ENCODE measurements at places on chromosomes 7 and 10.

DNA sequence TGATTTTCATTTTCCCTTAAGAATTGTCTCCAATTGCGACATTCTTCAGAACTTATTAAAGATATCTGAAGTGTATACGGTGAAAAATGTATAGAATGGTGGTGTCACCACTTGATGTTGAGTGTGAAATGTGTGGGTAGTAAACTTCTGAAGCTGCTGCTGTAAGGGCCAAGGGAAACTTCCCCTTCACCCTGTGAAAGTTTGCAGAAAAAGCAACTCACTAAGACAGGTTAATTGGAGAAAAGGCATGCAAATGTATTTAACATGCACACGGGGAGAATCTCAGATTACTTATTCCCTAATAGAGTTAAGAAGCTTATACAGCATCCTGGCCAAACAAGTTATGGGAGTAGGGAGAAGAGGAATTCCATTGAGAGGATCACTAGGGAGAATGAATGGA, 173.0 kb downstream of the NSUN6 start:
- DNase-seq: no peak

DNA sequence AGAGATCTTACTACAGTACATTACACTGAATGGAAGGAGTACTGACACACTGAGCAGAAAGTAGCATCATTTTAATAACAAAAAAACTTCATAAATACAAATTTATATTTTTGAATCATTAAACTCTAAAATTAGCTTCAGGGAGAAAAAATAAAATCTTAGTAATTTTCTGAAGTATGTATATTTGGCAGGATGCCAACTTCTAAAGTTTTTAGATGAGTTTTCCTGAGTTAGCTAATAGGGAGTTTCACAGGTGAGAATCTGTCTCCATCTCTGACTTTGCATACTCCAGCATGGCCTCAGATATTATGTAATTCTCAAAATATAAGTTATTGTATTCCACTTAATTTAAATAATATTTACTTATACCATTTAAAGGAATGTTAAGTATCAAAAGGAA, 673.2 kb upstream of the PCDH15 start:
- no peak for DNase-seq

DNA sequence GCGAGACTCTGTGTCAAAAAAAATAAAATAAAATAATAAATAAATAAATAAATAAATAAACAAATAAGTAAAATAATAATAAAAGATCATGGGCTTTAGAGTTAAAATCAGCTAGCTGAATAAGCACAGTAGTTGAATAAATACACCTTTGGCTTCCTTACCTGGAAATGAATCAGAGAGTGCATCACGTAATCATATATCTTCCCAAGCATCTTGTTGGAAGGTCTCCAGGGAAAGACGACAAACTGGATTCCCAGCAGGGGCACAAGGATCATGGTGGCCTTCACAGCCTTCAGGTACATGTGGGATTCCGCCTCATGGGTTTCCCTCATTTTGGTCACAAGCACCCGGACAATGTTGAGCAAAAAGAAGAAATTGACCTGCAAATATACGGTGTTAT, 138.7 kb downstream of the CALCR start:
- no peak for DNase-seq

DNA sequence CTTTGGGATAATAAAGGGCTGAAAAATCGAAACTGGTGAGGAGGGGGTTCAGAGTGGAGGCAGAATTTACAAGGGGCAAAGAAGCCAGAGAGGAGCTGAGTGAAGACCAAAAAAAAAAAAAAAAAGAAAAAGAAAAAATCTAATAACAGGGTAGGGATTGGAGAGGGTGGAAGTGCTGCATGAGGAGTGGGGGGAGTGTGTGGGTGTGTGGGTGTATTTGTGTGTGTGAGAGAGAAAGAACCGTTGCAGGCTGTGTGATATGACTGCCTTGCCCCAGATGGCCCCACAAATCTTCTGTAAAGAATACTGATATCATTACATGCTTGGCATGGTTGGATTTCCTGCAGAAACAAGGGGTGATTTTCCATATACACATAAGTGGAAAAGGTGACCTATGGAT, 207.8 kb upstream of the IMMP2L start:
- no peak for DNase-seq

GRCh38 chr10:104766341-104766740, 125.3 kb downstream of the SORCS3 start:
- no peak for DNase-seq

DNA sequence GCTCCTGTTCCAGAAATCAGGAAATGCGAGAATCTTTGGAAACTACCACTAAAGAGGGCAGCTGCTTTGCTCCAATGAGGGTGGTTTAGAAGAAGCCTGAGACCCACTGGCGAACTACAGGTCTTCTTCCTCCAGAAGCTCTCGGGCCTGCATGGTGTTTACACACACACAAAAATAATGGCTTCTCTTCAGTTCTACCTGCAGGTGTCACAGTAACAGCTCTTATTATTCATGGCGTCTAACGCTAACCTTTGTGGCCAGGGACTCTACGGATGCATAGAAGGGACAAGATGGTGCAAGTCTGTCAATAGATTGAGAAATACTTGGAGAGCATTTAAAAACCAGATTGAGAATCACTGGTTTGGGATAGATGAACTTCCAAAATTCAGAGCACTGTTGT, 22.4 kb downstream of the GPR141 start:
- DNase-seq: no peak

DNA sequence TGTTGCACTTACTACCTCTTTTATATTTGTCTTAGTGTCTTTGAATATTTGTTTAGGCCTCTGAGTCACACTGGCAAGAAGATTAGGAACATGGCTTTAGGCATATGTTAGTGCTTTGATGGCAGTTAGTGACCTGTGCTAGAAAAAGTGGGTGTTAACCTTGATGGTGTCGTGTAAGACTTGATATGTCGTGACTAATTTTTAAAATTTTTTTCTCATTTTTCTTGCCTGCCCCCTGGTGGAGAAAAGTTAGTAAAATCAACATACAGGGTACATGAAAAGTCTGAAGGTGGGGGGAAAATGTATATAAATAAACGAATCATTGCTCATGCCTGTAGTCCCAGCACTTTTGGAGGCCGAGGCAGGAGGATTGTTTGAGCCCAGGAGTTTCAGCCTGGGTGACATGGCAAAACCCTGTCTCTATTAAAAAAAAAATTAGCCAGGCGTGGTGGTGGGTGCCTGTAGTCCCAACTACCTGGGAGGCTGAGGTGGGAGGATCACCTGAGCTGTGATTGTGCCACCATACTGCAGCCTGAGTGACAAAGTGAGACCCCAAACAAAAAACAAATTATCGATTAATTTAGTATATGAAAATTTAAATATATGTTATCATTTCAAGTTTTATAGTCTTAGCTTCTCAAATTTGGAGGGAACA, 44.6 kb downstream of the TAX1BP1 start:
- DNase-seq: peak; percentile 16

GRCh38 chr10:42969909-42970308, 107.0 kb upstream of the RET start:
- no peak for DNase-seq

DNA sequence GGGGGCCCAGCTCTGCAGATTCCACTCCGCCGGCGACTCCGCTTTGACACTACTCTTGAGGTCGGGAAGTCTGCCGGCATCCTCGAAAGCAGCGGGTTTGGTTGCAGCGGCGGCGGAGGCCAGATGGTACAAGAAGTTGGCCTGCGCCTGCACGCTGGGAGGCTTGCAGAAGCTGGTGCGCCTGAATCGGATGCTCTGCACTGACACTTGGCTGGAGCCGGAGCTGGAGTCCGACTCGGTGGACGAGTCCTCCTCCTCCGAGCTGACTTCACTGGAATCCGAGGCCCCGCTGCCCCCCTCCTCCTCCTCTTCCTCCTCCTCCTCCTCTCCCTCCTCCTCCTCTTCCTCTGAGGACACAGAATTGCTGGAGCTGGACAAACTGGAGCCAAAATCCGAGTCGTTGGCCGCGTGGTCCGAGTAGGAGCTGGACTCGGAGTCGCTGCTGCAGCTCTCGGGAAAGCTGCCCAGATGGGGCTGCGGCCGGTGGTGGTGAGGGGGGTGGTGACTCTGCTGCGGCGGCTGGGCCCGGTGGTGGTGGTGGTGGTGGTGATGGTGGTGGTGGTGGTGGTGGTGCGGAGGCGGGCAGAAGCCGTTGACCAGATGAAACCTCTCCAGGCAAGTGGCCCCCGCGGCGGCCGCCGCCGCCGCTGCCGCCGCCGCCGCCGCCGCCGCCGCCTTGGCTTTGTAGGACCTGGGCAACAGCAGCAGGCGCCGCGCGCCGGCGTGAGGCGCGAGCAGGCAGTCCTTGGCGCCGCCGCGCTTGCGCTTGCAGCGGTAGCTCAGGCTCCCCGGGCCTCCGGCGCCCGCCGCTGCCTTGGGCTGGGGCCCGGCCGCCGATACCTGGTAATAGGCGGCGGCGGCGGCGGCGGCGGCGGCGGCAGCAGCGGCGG, 9.0 kb downstream of the SKIDA1 start:
- peak; percentile 75 for DNase-seq

DNA sequence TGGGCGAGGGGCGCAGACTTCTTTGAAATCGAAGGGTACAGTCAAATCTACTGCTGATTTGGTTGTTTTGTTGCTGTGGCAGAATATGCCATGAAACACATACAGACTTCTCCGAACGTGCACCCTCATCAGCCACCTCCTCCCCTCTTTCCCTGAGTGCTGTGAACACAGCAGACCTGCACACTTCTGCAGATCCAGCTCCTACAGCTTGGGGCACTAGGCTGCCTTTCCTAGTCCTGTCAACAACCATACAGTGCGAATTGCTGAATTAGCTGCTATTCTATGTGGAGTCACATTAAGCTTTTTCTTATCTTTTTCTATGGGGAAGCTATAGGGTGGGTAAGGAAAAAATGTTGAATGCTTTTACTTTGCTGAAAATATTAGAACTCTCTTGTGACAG, 57.5 kb downstream of the COL17A1 start:
- no peak for DNase-seq

- peak; percentile 42 for DNase-seq
Measured at GRCh38 chr10:80530251-80530650, 7.5 kb upstream of the SH2D4B start.

GRCh38 chr7:16365177-16365576, 56.2 kb downstream of the CRPPA start:
- DNase-seq: no peak

- peak; percentile 94 for DNase-seq
Measured at GRCh38 chr7:129501760-129502707, at the start of gene SMKR1. SMKR1 (plus strand) TSS chr7:129502531; CDS start chr7:129502825, 294 bp downstream.

DNA sequence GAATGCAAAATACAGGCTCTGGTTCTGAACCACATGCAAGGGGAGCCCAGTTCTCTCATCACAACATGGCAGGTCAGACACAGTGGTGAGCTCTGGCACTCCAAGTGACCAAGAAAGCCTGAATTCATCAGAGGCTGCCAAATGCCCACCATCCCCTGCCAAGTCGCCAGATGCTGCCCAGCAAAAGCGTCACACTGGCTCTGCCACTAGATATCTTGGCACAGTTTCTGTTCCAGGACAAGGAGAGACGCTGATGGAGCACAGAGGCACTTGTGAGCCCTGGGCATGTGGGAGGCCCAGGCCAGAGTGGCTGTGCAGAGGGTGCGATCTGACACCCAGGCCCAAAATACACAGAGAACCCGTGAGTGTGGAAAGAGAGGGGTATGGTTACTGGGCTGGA, 57.8 kb downstream of the GAD2 start:
- DNase-seq: no peak

GRCh38 chr7:110808361-110808760, 282.6 kb upstream of the LRRN3 start:
- DNase-seq: no peak

DNA sequence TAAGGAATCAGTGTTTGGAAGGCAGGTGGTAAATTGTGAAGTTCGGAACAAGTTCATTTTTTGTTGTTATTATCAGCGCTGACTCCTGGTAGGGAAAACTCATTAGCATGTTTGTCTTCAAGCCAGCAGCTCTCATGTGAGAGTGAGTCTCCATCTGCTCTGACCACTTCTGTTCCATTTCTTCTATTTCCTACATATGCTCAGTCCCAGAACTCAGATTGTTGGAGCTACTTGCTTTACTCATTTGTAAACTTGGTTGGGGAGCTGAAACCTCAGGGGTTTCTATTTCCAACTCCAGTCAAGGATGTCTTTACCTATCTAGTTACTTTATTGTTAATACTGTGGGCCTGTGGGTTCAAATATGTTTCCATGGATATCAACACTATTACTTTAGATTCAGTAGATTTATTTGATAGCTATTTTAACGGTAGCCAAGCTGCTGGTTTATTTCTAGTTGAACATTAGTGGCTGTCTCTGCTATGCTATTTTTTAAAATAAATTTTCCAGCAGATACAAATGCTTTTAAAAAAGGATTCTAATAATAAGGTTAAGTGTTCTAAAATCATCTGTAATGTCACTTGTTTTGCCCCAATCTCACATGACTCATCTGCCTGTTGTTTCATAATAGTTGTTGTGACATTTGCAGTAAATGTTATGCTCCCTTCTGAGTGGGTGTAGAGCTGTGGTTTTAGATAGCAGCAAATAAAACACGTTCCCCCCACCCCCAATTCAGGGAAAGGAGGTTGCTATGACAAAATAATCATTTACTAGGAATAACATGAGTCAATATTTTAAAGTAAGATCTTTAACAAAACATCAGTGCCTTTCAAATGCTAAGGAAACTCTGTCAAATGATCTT, 143.3 kb downstream of the HDAC9 start:
- peak; percentile 11 for DNase-seq

DNA sequence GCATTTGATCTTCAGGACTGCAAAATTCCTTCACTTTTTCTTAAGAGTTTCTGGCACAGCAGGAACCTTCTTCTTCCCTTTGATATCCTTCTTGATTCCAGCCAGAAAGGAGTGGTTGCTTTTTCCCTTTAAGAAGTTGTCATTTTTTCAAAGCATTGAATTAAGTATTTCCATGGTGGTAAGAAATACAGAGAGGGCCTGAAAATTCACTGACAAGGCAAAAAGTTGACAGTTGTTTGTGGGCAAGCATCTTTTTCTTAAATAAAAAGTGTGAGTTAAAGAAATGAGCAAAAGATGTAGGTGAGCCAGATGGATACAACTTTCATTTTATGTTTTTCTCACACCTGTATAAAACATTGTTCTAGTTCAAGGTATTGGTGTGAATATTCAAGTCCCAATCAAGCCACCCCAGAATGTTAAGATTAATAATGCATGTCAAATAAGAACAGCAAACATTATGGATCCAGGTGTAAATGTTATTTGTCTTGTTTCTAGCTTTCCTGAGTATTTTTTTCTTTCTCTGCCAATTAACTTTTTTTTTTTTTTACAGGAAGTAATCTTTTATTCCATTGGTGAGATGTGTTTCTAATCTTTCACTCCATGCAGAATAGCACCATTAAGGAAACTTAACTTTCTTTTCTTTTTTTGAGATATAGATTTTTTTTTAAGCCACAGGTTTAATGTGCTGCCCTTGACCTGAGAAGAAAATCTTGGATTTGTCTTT, 334.3 kb upstream of the SEMA3A start:
- no peak for DNase-seq

DNA sequence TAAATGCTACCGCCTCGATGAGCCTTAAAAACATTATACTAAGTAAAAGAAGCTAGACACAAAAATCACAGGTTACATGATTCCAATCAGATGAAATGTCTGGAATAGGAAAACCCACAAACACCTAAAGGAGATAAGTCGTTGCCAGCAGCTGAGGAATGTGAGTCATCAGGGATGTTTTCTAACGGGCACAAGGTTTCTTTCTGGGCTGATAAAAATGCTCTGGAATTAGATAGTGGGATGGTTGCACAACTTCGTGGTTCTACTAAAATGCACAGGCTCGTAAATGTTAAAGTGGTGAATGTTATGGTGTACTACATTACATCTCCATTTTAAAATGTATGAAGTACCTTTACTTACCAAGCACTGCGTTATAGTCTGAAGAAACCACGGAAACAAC, 9.7 kb downstream of the ABLIM1 start:
- peak; percentile 36 for DNase-seq
